Fibroblast of skin of right quadriceps (primary cell): ENCODE measurements at places on chromosomes 2 and 18.
A peak's percentile ranks its signal among the peaks of the same experiment; 100 is the strongest.

- no peak for DNase-seq
These were observed 10.1 kb downstream of the CFAP210 start for GRCh38 chr2:169684135-169684565.

- no peak for DNase-seq
These were observed 671.4 kb downstream of the MBD2 start for GRCh38 chr18:53553030-53553429.

GRCh38 chr2:85017411-85018048, 46.6 kb downstream of the KCMF1 start:
- DNase-seq, result no peak

- no peak for DNase-seq
These were observed 2.0 kb downstream of the ABHD3 start for GRCh38 chr18:21702602-21703001.

DNA sequence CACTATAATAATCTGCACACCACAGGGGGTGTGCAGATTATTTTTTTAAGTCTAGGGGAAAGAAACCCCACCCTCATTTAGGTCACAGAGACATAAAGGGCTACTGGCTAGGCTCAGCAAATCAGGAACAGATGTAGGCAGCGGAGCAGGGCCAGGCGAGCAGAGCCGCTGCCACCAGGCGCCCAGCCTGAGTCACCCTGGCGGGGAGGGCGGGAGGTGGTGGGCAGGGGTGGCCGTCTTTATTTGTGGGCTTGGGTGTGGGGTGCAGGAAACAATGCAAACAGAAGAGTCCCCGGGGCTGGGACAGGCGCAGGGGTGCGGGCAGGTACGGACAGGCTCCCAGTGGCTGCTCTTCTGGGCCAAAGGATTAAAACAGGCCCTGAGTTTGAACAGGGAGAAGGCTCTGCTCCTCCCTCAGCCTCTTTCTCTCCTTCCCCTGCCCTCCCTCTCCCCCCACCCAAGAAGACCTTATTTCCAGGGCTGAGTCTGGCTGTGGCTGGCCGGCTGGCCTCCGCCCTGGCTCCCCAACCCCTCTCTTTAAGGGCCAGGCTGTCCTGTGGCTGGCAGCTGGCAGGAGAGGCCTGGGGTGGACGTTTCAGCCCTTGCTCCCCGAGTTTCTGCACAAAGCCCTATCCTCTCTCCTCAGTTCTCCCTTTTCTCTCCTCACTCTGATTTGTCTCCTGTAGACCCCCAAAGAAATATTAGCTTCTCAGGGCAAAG, 142.9 kb upstream of the SMAD2 start:
- DNase-seq, result peak; percentile 9

- no peak for DNase-seq
These were observed 58.8 kb upstream of the FOSL2 start for GRCh38 chr2:28333606-28334526.

GRCh38 chr18:44599412-44599811, 81.3 kb upstream of the SETBP1 start:
- DNase-seq, result peak; percentile 51

DNA sequence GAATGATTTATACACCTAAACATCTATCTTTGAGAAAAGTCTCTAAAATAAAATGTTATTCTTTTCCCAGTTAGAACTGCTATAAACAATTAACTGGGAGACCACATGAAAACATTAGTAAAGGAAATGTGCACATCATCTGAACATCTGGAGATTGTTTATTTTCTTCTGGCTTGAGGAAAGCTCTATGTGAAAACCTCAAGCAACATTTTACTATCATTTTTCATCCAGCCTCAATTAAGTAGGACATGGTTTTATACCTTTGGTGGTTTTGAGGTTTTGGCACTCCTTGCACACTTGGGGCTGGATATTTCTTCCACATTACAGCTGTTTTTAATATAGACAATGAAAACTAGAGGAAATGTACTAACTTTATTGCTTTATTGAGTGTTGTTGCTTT, 609.5 kb upstream of the SLC8A1 start:
- DNase-seq, result peak; percentile 85

GRCh38 chr2:226327830-226328229, 471.8 kb downstream of the IRS1 start:
- DNase-seq, result no peak

GRCh38 chr2:233009661-233010060, 3.4 kb downstream of the NGEF start:
- DNase-seq, result no peak

DNA sequence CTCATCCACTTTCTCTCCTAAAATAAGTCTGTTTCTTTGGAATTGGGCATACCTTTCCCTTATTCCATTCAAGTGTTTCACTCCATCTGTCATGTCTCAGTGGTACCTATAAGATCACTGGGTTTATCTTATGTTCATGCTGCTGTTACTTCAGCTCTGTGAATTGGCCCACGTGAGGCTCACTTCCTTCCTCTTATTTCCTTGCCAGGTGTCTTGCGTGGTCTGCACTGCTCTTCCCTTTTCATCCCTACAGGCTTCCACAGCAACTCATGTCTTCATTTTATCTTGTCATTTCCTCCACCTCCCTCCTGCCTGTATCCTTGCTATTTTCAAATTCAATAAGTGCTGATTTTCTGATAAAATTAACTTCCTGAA, 159.1 kb upstream of the ALPP start:
- no peak for DNase-seq

- no peak for DNase-seq
These were observed 108.9 kb downstream of the TPO start for GRCh38 chr2:1521878-1522830.

DNA sequence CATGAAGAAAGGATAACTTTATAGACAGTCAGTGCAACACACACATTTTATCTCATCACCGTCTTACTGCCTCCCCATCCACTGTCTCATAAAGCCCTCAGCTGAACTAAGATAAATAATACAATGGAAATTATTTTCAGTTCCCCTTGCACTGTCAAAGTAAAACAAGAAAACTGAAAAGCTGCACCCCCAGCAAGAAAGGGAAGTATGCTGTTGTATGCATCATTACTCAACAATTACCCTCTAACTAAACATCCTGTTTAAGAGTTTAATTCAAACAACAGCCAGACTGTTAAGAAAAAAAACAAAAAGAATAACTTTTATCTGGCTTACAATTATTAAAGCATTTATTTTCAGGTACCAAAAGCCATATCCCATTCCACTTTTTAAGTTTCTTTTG, 25.0 kb downstream of the MPPE1 start:
- no peak for DNase-seq

- peak; percentile 74 for DNase-seq
These were observed 277.1 kb upstream of the NRP2 start for GRCh38 chr2:205405194-205405593.

DNA sequence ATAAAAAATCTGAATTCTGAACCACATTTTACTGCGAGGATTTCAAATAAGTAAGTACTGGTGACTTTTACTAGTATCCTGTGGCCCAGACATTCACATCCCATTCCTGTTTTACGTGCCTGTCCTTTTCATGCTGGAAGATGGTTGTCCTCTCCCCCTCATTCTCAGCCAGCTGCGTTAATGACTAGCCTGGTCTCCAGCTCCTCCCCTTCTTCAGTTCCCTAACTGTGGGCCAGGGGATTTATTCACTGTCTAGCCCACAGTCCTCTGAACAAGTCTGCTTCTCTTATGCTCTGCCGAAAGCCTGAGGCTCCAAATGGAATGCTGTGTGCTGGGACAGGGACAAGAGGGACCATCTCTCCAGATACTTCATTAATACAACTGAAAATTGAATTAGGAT, 373.9 kb downstream of the PTPRM start:
- DNase-seq, result no peak

- no peak for DNase-seq
These were observed 72.1 kb downstream of the UBE2E3 start for GRCh38 chr2:181052523-181052891.

DNA sequence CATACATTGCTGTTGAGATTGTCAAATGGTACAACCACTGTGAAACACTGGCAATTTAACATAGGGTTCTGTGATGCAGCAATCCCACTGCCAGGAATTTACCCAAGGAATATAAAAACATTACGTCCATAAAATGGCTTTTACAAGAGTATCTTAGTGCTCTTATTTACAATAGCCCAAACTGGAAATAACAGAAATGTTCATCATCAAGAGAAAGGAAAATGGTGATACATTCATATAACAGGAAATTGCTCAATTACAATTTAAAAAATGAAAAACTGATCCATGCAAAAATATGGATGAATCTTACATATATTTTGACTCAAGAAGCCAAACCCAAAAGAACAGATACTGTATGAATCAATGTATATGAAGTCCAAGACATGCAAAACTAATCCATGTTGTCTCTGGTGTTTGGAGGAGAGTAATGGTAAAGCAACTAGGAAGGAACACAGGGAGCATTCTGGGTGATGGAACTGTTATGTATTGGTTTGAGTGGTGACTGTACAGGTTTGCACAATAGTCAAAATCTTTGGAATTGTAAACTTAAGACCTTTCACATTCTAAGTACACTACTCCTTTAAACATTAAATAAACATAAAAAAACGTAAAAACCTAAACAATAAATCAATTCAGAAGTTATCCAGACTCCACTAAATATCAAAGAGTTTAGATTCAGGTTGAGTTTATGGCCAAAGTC, 104.8 kb upstream of the WDR75 start:
- no peak for DNase-seq

GRCh38 chr18:75341267-75341666, 86.2 kb downstream of the SMIM21 start:
- peak; percentile 6 for DNase-seq

GRCh38 chr2:159562248-159562647, 54.1 kb downstream of the BAZ2B start:
- peak; percentile 74 for DNase-seq

- DNase-seq, result peak; percentile 79
These were observed 118.9 kb downstream of the PXDN start for GRCh38 chr2:1625281-1626001.

DNA sequence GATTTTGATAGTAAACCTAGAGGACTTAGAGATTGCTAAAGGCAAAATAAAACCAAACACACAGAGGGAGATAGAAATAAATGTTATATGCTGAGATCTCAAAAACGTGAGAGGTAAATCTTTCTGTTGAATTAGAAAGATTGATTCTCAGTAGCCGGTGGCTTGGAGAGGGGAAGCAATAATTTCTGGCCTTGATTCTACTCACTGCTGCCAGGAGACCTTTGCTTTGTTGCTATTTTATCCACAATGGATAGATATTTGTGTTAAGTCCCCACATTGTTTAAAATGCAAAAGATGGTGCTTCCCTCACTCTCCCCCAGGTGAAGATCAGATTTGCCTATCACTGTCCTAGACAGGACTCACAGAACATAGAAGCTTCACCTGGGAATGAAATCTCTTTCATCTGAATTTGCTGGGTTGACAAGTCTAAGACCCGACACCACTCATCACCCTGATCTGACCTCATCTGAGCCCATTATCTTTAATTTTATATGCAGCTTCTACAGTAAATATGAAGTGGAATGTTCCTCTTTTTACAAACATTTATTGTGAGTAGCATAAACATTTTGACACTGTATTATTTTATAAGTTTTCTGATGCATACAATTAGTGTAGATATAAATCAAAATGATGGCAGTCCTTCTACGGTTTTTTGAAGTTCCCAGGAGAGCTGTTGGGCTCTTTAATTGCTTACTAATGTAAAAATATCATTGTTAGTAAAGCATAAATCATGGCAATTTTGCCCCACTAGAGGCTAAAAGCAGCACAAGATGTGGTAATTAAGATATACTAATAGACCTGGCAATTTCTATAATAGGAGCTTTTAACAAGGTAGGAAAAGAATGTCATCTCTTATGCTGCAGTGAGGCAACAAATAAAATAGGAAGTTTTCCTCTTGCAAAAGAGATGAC, 149.7 kb downstream of the DCC start:
- DNase-seq, result no peak

DNA sequence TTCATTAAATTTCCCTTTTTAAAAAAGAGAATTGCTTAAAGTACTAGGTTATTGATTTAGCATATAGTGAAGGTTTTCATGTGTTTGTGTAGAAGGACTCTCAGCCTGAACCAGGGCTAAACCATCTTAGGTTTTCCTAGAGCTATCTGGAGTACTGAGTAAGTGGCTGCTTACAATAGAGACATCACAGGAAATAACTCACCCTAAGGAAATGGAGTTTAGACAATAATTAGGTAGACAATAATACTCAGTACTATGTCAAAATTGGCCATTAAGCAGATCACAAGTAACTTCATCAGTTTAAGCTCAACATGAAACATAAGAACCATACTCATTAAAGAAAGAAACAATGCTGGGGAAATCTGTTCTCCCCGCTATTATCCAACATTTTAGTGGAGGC, 240.0 kb downstream of the RND3 start:
- no peak for DNase-seq

DNA sequence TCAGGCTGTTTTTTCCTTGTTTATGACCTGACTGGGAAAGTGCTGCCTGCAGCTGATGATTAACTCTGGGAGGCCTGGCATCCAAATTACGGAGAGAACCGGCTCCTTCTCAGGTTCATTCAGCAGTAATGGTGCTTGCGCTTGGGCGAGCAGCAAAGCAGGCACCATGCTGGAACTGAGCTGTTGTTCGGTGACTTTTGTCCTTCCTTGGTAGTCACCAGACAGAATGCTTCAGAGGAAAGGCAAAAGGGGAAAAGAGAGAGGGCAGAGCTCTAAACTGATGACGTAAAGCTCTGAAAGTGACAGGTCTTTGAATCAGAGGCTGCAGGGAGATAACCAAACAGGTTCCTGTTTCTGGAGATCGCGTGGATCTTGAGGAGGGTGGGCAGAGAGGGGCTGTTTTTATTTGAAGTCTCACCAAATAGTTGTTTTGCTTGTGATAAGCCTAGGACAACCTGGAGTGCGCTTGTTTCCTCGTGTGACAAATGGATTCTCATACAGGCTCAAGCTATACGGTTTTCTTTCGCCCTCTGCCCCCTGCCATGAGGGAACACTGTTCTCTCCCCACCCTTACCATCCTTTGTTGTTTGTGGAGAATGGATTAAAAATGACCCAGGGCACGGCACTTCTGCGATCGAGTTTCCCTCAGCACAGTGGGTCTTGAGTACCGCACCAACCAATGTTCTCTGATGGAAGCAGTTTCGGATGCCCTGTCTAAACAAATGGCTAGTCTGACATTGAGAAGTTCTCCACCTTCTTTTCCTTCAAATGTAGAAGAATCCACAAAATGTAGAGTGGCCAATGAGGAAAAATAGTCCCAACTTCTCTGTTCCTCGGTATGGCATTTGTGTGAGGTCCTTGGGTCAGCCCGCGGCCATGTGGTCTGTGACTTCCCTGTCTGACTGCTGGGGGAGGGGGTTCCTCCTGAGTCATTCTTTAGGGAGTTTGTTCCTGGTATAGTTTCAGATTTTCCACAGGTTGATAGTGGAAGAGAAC, 1.3 kb downstream of the RASGRP3 start:
- DNase-seq, result no peak

- no peak for DNase-seq
These were observed 66.9 kb downstream of the TRAPPC12 start for GRCh38 chr2:3446381-3446780.
